Stimulated activated CD4-positive, alpha-beta T cell treated with anti-CD3 and anti-CD28 coated beads, Interleukin-1b, Interleukin-23, amount 100 ng/mL, for 1 hour (primary cell): ENCODE measurements at places on chromosomes 2 and 18.

DNA sequence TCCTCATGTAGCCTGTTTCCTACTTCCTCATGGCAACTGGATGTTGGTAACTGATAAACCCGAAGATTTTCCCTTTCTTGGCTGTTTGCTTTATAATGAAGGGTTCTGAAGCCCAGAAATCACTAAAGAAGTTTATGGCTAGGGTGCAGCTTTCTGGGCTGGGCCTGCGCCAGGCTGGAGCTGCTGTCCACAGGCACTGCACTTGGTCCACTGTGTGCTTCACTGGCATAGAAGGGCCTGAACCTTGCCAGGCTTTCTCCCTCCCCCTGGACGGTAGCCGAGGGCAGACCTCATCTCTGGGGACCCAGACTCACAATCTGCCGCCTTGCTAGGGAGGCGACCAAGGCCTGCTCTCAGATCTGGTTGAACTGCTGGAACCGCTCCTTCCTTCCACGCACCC lies 133.3 kb upstream of the SPRED2 start:
- no peak for DNase-seq

DNA sequence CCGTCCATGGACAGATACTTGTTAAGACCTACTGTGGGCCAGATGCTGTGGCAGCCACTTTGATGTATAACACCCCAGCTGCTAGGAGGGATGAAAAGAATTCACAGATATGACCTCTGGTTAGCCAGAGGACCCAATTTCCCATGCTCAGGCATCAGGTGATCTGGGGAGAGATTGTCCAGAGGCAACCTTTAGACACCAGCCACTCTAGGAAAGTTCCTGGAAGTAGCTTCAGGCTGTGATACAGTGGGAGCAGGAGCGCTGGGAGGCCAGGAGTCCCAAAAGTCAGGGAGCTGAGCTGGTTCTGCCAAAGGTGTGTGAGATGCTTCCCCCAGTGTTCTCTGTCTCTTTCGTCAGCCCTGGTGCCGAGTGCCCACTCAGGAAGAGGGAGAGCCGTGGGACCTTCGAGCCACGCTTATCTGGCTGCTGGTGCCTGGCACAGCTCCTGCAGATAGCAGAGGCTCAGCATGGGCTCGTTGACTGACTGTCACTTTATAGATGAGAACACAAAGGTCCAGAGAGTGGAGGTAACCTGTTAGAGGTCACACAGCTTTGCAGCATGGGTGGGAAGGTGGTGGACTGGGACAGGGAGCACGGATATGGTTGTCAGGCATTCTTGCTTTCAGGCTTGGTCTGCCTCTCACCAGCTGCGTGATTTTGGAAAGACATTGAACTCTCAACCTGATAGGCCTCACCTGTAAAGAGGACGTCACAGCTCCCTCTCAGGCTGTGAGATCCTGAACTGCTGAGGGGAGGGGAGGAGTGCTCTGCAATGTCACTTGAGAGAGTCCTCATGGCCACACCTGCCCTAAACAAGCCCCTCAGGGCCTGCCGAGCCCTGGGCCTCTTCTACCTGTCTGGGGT lies 7.8 kb upstream of the RALB start:
- DNase-seq, result no peak

- no peak for DNase-seq
Observed at GRCh38 chr2:70888366-70888922, 47.3 kb upstream of the ATP6V1B1 start.

DNA sequence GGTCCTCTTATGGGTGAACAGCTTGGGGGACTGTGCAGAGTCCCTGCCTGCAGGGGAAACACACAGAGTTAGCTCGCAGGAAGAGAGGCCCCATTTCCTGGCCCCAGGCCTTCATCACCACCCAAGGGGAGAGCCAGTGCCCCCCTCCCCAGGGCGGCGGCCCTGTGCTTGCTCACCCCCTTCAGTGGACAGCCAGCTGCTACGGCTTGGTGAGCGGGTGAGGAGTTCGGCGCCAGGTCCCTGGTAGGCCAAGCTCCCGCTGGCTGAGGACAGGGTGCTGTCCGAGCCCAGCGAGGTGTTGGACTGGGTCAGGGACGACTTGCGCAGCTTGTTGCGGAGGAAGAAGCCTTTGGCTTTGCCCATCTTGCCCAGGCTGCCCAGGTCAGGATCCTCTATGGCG lies 17.2 kb upstream of the SFXN5 start:
- DNase-seq, result no peak

- no peak for DNase-seq
Observed at GRCh38 chr2:191401287-191401686, 156.1 kb downstream of the MYO1B start.
